ENCODE measurements at places on chromosomes 5 and 9.

GRCh38 chr5:88536146-88536545, 267.5 kb upstream of the TMEM161B start:
- DNase-seq: no peak

DNA sequence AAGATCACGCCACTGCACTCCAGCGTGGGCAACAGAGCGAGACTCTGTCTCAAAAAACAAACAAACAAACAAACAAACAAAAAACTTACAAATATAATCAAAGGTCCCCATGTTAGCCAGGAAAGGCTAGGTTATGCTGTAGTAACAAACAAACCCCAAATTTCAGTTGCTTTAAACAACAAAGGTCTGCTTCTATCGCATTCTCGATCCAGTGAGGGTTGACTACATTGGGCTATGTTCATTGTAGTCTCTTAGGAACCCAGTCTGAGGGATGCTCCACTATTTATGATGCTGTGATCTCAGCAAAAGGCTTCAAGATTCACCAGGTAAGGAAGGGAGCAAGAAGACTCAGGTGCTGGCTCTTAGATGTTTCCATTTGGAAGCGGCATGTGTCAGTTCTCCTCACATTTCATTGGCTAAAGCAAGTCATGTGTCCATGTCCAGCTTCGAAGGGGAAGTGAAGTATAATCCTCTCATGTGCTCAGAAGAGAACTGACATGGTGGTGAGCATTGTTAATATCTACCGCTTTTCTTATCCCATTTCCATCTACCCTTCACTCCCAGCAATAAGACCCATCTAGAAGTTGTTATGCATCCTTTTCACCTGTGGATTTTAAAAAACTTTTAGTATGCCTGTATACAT, 26.5 kb upstream of the NEK6 start:
- peak; percentile 7 for DNase-seq

DNA sequence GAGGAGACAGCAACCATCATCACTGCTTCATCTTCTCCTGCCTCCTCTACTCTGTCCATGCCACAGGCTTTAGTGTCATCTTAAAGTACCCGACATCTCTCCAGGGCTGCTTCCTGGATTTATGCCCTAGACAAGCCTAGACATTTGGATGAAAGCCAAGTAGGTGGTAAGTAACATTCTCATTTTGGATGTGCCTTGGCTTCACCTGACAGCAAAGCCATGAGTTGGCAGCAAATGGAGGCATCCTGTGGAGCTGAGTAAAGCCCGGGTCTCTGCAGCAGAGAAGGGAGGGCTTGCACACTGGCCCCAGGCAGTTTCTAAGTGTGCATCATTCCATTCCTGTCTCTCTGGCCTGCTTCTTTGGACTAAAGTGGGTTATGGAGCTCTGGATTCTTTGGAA, 299.1 kb downstream of the DMAC1 start:
- DNase-seq: no peak

GRCh38 chr5:152689250-152689711, 284.2 kb upstream of the NMUR2 start:
- no peak for DNase-seq

- no peak for DNase-seq
These were observed 323.2 kb upstream of the CCNH start for GRCh38 chr5:87735923-87736322.
